Effector memory CD4-positive, alpha-beta T cell (primary cell): ENCODE measurements at places on chromosomes 4 and X.

- no peak for DNase-seq
These were observed 134.5 kb downstream of the ARHGAP6 start for GRCh38 chrX:11531226-11531625.

DNA sequence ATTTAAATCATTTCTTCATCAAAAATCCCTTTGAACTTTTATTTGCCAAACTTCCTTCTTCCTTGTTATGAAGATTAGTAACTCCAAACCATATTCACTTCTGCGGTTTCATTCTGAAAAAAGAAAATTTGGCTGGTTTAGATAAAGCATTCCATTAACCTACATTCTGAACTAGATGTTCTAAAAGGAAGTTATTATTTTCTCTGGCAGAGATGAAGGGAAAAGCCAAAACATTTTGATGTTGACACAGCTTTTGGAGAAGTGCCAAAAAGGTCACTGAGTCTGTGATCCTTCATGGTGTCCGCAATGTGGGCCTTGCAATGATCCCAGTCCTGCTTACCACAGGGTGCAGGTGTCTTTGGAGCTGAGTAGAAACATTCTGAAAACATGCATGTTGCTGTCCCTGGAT, 36.0 kb downstream of the CXCL8 start:
- no peak for DNase-seq

DNA sequence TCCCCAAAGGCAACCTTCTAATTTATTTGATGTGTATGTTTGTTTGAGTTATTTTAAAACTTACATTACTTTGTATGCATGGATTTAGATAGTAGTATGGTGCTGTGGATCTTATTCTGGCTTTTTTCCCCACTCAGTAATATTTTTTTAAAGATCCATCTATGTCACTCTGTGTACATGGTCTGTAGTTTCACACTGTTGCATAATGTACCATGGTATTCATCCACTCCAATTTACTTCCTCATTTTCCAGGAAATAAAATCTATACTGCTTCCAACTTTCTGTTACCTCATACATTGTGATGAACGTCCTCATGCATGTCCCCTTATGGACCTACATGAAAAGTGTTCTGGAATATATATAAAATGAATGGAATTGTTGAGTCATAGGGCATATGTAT, 17.6 kb downstream of the ARMCX2 start:
- DNase-seq, result no peak

GRCh38 chrX:43612400-43612799, 43.7 kb upstream of the MAOA start:
- DNase-seq, result no peak

DNA sequence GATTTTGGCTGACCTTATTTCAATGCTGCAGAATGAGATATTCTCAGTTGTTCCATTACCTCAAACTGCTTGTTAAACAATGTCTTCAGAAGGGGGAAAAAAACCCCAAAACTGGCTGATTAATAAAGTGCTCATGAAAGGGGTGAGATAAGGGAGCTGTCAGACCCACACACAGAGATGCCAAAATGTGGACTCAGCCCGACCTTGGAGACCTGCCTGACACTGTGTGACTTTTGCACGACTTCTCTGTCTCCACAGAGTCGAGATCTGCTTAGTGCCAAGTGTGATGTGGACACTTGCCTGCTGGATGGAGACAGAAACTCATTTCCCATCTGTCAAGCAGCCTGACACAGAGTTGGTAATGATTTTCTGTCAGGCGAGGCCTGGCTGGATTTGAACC, 31.5 kb downstream of the REELD1 start:
- no peak for DNase-seq

- no peak for DNase-seq
These were observed 219.7 kb upstream of the TENM3 start for GRCh38 chr4:182023469-182023868.

- DNase-seq, result peak; percentile 49
These were observed 7.2 kb upstream of the IDS start for GRCh38 chrX:149512225-149512885.

DNA sequence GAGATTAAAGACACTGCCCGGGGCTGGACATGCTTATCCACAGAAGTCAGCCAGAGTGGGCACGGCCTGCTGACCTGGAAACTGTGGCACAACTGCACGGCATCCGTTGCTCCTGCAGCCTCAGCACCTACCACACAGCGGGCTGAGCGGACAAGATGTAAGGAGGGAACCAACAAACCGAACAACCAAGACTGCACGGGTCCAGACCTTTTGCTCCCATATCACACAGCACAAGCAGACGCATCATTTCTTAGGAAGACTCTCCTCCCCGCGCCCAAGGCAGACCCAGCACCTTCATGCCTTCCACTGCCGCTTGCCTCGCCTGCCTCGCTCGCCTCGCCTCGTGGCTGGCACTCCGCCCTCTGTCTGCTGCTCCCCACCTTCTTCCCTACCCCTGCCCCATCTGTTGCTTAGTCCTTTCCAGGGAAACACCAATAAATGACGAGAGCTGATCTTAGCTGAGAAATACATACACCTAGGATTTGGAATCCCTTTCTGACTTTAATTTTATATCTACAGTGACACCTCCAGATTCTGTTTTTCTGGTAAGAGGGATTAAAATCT, 79.0 kb downstream of the AFAP1 start:
- no peak for DNase-seq

- no peak for DNase-seq
These were observed 1.1 kb upstream of the LCORL start for GRCh38 chr4:18022572-18023050.

DNA sequence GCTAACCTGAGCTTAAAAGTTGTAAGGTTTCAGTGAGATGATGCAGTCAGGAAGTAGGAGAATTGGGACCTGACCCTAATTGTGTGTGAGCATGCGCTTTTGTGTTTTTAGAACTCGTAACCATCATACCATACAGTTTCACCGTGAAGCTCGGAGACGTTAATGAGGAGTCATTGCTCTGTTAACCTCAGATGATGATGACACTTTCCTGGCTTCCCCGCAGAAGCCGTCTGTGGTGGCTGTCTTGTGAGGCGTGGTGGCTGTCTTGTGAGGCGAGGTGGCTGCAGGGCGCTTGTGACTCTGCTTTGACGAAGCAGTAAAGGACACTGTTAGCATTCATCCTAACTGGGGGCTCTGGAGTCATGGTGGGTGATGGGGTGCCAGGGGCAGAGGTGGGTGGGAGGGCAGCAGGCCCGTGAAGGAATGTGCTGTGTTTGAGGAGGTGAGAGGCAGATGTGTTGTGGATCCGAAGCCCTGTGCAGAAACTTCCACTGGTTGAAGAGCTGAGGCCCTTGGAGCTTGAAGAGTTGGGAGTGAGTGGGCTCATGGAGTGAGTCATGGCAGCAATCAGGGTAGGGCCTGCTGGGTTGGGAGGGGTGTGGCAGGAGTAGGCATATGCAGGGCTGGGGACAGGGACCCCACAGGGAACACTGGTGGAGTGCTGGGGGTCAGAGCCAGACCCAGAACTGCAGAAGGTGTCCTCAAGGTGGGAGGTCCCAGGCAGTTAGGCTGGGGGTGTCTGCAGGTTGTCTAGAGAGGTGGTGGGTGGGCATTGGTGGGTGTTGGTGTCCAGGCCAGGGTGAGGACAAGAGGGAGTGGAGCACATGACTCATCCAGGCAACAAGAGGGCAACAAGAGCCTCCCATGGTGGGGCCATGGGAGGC, 57.4 kb downstream of the NSD2 start:
- DNase-seq, result no peak
